ENCODE measurements at places on chromosomes 1 and 21.

GRCh38 chr1:86503406-86504136 is 34.8 kb downstream of the CLCA1 start:
- DNase-seq = no peak

GRCh38 chr1:112735752-112736151 is 20.6 kb upstream of the PPM1J start:
- DNase-seq = no peak

DNA sequence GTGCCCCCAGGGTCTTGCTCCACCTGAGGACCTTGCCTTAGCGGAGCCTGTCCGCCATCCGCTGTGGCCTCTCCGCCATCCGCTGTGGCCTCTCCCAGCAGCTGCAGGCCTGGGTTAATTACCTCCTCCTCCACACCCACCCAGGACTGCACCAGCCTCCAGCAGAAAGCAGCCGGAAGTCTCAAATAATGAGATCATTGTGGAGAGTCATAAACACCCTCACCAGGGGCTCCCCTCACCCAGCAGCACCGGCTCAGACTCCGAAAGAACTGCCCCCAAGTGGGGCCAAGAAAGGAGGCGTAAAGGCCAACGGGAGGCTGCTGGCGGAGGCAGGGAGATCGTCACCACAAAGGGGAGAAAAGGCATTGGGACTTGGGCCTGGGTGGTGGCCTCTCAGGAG is 10.7 kb upstream of the GPR153 start:
- DNase-seq = no peak

- DNase-seq = no peak
Measured at GRCh38 chr1:61487801-61488200, 237.1 kb downstream of the TM2D1 start.

DNA sequence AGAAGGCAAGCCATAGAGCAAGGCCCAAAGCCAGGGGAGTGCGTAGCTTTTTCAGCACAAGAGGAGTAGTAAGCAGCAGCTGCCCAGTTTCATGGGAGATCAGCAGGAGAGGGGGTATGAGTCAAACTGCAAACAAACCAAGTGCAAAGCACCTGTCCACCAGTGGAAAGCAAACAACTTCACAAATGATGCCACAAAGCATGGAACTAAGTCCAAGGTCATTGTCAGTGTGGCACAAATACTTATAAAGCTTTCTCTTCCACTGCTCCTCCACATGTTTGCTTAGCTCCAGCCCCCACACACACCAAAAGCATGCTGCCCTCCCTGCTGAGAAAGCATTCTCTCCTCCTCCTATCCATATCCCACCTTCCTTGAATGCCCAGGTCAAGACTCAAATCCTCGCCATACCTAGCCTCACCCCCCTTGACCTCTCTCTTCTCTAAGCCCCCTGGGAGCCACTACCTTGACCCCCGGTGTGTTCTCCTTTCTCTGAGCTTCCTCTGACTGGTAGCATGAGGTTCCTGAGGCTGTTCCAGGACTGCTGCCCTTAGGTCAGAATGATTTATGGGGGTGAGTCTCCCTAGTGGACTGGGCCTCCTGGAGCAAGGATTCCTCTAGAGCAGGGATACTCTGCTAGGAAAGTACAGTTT is 70.4 kb downstream of the DMAP1 start:
- no peak for DNase-seq

GRCh38 chr21:39073063-39073462 is 110.2 kb downstream of the PSMG1 start:
- no peak for DNase-seq

GRCh38 chr1:51679435-51679834 is 62.5 kb downstream of the OSBPL9 start:
- DNase-seq = peak; percentile 4

DNA sequence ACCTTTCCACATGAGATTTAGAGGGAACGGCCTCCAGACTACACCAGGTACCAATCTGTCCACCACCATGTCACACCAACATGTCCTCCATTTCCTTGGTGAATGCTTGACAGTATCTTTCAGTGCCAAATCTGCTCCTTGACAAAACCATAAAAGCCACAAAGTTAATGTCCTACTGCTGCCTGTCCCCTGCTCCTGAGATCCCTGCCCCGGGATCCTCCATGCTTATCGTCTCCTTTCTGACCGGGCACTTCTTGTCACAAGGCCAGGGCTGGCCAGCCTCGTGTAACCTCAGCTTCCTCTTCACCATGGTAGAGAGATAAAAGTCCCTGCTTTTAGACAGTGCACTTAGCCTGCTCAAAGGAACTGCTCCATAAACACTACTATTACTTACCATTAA is 136.2 kb downstream of the NAV1 start:
- DNase-seq = no peak

GRCh38 chr1:206427291-206427690 is 43.0 kb upstream of the IKBKE start:
- no peak for DNase-seq

GRCh38 chr21:21508859-21509258 is 510.6 kb downstream of the NCAM2 start:
- no peak for DNase-seq

DNA sequence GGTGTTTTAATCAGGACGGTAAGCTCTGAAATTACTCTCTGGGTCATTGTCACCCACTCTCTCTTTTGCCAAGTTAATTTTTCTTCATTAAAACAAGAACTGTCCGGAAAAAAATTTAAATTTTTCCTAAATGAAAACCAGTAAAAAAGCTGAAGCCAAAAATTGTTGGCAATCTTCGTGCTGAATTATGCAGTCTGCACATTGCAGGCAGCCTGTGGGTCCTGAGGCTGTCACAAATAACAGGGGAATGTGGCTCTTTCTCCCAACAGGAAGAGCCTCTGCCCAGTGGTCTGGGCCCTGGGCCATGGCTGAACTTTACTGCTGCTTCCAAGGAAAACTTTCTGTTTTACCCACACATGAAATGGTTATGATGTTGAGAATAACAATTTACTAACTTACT is 153.9 kb upstream of the SPAG17 start:
- DNase-seq = no peak

DNA sequence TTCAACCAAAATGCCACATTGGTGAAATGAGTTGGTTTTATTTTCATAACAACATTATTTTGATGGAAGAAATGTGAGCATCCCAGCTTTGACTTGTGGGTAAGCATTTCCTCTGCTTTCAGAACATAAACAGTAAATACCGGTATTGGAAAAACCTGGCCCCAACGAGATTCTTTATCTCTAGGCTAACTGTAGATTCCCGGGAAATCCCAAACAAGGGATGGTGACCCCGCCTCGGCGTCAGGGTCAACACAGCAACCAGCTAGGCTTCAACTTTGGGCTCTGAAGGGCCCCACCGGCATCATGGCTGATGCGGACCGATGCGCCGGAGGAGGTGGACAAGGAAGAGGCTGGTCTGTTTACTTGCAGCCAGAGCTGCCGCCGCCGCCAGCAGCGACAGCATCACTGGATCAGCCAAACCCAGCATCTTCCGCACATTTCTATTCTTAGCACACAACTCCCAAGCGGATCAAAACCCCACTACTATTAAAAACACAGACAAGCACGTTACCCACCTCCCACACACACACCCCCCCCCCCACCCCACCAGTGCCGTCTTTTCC is 1.1 kb downstream of the AKT3 start:
- DNase-seq = peak; percentile 61

- DNase-seq = no peak
Measured at GRCh38 chr21:46094401-46095082, 3.4 kb upstream of the COL6A2 start.

DNA sequence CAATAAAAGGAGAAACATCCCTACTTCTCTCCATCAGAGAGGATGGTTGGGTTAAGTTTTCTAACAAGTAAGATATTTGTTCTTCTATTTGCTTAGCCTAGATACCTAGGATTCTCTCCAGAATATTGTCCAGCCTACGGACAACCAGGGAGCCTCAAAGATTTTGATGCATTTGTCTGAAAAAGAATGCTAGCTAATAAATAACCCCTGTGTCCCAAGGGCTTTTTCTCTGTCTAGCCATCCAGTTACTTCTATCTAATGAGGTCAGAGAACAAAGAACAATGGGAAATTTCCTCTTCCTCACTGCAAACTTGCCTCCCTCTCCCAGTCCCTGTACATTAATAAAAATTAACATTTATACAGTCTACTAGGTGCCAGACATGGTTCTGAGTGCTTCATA is 810 bp downstream of the RGS5 start:
- DNase-seq = no peak

- peak; percentile 84 for DNase-seq
Measured at GRCh38 chr1:46532498-46533178, 18.8 kb downstream of the KNCN start.

- DNase-seq = peak; percentile 45
Measured at GRCh38 chr1:1014799-1015681, 1.7 kb downstream of the ISG15 start.

DNA sequence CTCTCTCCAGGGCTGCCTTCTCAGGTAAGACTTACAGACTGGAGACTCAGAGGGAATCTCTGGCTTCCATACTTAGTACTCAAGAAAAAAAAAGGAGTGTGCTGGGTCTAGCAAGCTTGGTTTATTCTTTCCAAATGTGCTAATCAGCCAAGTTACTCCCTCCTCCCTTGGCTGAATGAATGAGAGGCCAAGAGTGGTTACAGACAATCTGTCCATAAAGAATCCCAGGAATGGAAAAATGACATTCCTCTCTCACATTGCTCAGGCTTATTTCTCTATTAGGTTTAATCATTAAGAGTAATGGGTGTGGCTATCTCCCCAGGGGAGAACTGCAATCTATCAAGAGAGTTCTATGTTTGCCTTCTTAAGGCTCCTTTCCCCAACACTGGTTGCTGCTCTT is 547.3 kb upstream of the PLXNA2 start:
- DNase-seq = no peak

- DNase-seq = no peak
Measured at GRCh38 chr1:246677842-246678241, 46.4 kb upstream of the SCCPDH start.

DNA sequence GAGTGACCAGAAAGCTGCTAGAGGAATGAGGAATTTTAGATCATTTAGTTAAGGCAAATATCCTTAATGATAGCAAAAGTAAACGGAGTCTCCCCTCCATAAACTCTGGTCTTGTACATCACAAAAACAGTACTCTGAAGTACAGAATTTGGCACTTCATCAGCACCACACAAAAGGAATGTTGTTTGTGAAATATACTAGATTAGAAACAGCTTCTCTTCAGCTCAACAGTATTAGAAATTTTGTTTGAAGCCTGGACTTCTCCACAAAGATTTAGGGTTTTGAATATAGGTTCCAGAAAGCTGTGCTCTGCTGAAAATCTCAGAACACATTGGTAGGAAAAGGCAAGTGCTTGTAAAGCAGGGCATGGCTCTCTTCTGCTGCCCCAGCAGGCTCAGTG is 135.1 kb upstream of the PTGFR start:
- no peak for DNase-seq

GRCh38 chr1:204711103-204711946 is 25.8 kb upstream of the LRRN2 start:
- no peak for DNase-seq

GRCh38 chr1:69657971-69658370 is 90.2 kb downstream of the LRRC7 start:
- no peak for DNase-seq

DNA sequence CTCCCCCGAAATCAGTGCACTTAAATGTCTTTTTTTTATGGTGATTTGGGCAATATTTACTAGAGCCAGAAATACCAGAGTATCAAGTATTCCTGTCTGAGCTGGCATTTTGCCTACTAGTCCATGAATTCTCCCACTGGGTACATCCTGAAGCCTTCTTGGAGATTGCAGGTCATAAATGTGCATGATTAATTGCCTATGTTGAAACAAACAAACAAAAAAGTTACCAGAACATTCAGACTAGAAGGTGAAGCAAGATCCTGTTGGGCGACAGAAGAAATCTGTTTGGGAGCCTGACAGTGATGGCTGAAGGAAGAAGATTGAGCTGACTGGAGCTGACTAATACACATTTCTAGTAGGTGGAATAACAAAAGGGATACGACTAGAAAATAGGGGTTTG is 127.4 kb upstream of the NRIP1 start:
- DNase-seq = no peak

DNA sequence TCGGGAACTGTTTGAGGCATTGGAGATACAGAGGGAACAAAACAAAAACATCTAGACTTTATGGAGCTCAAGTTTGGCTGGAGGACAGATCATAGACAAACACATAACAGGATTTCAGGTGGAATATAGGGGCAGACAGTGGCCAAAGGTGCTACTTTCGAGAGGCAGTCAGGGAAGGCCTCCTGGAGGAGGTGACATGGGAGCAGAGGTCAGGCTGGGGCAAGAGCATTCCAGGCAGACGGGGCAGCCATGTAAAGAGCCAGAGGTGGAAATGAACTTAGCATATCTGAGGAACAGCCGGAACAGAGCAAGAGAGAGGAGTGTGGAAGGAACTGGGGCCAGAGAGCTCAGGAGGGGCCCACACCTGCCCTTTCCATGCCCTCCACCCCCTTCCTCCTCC is 122.3 kb downstream of the DMRTB1 start:
- no peak for DNase-seq

GRCh38 chr21:43981151-43981870 is 30.8 kb upstream of the TRAPPC10 start:
- no peak for DNase-seq

- DNase-seq = no peak
Measured at GRCh38 chr1:58670181-58670580, 29.7 kb downstream of the MYSM1 start.

DNA sequence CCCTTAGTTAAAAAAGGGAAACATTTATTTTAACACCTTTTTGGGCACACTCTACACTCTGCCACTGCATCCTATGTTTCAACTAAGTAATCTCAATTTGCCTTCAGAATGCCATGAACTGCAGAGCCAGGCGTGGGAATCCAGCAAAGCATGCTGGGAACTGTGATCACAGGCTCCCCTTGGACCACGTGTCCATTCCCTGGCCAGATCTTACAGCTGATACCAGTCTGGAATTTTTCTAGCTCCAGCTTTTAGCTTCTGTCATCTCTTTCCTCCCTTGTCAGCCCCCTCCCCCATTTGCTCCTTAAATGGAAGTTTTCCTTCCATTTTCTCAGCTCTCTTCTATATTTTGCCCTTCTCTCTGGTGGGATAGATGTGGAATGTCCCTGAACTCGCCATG is 29.4 kb downstream of the RCSD1 start:
- DNase-seq = no peak

GRCh38 chr21:15496911-15497310 is 232.9 kb upstream of the USP25 start:
- no peak for DNase-seq

- no peak for DNase-seq
Measured at GRCh38 chr1:167502192-167502551, 16.2 kb downstream of the CD247 start.

GRCh38 chr1:186022184-186022583 is 288.0 kb downstream of the HMCN1 start:
- DNase-seq = no peak

DNA sequence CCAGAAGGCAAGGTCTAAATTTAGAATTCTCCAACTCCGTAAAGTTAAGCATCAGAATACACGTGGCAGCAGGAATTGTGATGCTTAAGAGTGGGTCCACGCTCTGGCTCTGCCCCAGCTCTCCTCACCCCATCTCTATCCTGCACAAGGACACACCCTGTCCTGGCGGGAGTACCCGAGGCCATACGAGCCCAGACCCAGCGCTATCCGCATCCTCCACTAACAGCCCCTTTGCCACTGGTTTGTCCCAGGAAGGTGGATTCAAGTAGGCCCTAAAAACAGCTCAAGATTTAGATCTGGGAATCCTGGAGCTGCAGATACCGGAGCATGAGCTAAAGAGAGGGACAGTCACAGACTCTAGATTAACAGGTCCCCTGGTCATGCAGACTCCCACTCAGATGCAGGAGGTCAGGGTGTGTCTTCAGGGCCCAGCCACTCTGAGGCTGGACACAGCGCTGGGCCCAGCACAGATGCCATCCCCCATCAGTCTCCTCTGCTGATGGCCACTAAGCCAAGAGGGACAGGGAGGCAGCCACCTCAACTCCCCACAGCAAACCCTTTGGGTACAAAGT is 393.3 kb downstream of the NPHP4 start:
- DNase-seq = no peak

GRCh38 chr1:11860587-11860986 is 1.8 kb upstream of the NPPB start:
- no peak for DNase-seq

All from activated T-cell treated with anti-CD3 and anti-CD28 coated beads, Interleukin-2, amount 50 U/mL, for 72 hours (primary cell).